ENCODE measurements at places on chromosomes 6 and 20.
A peak's percentile ranks its signal among the peaks of the same experiment; 100 is the strongest.

DNA sequence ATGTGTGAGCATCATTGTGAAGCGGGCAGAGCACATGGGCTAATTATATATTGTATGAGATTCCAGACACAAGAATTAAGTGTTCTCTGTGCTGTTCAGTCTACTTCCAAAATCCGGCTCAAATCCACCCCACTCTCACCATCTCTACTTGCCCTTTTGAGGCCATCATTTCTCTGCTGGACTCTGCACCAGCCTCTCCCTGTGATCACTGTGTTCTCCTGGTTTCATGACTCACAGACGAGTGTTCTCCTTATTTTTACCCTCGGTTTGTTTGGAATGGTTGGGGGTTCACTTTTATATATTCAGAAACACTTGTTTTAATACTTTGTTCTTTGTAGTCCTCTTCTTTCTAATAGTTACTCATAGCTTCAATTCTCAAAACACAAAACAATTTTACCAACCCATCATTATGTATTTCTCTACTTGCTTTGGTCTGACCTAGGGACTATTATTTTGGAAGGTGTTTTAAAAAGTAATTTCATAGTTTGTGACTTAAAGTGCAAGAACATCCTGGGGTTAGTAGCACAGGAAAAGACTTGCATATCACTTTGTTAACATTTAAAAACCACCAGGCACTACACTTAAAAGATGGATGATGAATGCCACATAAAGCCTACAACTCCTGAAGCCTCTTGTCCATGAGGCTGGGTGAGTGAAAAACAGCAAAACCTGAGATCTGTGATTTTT is 82.7 kb downstream of the UST start:
- DNase-seq = no peak

DNA sequence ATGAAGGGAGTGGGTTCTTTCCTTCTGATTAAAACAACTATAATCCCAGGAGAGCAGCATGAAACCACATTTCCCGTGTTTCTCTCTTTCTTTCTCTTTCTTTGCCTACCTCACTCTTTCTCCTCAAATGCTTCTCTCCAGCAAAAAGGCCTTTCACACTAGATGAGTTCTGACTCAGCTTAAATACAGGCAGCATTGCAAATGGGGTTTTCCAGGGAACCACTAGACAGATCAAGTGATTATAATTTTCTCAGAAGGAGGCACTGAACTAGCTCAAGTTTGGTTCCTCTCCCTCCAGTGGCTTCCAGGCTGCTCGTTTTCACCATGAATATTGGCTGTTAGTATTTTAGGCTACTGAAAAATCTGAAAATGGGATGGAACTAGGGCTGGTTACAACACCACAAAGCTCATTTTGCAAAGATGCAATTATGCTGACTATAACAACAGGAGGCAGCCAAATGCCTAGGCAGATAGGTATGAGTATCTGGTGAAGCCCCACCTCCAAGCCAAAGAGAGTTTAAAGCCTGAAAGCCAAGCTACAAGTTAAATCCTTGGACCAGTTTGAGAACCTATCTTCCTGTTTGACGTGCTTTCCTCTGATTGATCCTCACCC is 260.0 kb downstream of the MMUT start:
- DNase-seq = no peak

DNA sequence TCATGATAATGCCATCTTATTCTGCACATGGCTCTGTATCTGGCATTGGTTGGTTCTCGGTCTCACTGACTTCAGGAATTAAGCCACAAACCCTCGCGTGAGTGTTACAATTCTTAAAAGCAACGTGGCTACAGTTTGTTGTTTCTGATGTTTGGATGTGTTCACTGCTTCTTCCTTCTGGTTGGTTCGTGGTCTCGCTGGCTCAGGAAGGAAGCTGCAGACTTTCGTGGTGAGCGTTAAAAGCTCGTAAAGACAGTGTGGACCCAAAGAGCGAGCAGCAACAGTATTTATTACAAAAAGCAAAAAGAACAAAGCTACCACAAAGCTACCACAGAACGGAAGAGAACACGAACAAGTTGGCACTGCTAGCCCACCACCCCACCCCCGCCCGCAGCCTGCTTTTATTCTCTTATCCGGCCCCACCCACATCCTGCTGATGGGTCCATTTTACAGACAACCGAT is 51.1 kb downstream of the MYLIP start:
- DNase-seq = no peak

GRCh38 chr6:112311950-112312547 is 35.1 kb upstream of the RFPL4B start:
- DNase-seq = no peak

DNA sequence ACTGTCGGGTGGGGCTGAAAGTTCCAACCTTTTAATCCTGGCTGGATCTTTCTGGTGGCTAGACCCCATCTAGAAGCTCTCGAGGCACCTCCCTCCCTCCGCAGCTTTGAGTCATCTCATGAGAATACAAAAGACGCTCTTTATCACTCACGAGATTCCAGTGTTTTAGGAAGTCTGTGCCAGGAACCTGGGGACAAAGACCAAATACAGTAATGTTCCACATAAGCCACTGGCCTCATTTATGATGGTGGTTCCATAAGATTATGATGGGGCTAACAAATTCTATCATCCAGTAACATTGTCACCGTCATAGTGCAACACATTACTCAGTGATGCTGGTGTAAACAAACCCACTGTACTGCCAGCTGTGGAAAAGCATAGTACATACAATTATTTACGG is 48.7 kb downstream of the NCOA7 start:
- no peak for DNase-seq

DNA sequence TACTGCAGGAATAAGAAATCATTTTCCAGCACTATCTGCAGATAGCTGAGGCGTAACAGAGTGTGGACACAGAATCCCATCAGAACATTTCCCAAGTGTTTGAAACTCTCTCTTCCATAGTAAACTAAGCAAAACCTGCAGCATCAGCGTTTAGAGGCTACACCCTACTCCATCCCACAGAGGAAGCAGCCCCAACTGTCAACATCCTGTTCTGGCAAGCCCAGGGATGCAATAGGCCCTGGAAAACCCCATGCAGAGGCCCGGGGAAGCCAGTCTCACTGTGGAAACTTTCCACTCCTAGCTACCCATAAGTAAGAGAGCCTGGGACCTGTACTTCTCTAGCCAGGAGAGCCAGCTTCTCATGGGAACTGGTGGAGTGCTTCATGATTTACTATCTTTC is 129.4 kb downstream of the LY86 start:
- DNase-seq = no peak

DNA sequence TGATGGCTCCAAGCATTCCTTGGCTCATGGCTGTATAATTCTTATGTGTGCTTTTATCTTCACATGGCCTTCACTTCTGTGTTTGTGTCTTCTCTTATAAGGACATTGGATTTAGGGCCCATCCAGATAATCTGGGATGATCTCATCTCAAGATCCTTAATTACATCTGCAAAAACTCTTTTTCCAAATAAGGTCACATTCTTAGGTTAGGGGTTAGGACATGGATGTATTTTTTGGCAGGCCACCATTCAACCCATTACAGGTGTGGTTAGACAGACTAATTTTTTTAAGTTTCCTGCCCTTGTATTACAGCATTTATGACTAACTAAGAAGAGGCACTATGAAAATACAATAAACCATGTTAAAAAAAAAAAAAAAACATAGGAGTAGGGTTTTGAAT is 254.0 kb downstream of the TPBG start:
- no peak for DNase-seq

- no peak for DNase-seq
Observed at GRCh38 chr6:99011151-99011550, 63.4 kb upstream of the FBXL4 start.

GRCh38 chr6:44002593-44003344 is 124.5 kb downstream of the MRPL14 start:
- peak; percentile 53 for DNase-seq

DNA sequence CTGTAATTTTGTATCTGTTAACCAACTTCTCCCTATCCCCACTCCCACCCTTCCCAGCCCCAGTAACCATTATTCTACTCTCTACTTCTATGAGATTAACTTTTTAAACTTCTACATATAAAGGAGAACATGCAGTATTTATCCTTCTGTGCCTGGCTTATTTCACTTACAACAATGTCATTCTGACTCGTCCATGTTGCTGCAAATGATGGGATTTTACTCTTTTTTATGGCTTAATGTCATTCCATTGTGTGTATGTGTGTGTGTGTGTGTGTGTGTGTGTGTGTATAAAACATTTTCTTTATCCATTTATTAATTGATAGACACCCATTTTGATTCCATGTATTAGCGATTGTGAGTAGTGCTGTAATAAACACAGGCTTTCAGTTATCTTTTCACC is 76.1 kb downstream of the COL19A1 start:
- DNase-seq = no peak

DNA sequence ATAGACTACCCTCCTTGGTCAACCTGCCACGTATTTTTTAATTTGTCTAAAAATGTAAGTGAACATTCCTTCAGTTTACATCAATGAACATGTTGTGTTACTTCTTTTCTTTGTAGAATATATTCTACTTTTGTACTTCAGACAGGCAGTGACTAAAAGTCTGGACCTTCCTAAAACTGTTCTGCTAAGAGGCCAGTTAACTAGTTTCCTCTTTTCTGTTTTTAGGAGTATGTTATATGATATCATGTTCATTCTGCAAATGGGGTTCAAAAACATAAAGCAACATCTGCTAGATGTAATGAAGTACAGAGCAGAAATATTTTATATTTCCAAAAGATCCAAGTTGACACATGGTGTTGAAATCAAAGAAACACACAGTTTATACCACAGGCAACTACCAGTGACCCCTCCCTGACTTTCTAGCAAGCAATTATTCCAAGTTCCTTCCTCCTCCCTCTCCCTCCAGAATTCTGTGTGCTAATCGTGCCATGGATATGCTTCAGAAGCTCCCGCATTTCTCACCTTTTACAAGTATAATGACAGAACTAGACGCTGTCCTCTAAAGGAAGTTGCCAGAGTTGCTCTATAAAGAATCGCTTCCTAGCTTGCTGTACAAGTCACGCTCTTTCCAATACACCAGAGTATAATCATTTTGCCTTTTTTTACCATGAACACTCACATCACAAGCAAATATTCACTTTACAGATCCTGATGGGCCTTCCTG is 64.7 kb downstream of the ARHGAP18 start:
- DNase-seq = no peak

DNA sequence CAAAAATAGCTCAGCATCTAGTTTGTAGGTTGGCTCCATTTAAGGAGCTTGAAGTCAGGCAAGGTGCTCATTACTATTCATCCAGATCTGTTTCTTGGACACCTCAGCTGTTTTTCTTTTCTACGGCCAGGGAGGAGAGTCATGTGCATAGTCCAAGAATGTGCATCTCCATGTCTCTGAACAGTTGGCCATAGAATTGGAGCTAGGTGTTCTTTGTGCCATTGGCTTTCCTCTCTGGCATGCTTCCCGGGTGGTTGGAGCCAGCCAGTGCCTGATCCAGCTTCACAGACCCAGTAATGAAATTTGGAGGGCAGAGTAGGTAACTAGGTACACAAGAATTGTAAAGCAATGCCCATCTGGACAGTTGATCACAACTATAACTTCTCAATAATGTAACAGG is 21.6 kb downstream of the EYA4 start:
- DNase-seq = no peak

- DNase-seq = no peak
Observed at GRCh38 chr6:101397199-101397598, 3.7 kb downstream of the GRIK2 start.

DNA sequence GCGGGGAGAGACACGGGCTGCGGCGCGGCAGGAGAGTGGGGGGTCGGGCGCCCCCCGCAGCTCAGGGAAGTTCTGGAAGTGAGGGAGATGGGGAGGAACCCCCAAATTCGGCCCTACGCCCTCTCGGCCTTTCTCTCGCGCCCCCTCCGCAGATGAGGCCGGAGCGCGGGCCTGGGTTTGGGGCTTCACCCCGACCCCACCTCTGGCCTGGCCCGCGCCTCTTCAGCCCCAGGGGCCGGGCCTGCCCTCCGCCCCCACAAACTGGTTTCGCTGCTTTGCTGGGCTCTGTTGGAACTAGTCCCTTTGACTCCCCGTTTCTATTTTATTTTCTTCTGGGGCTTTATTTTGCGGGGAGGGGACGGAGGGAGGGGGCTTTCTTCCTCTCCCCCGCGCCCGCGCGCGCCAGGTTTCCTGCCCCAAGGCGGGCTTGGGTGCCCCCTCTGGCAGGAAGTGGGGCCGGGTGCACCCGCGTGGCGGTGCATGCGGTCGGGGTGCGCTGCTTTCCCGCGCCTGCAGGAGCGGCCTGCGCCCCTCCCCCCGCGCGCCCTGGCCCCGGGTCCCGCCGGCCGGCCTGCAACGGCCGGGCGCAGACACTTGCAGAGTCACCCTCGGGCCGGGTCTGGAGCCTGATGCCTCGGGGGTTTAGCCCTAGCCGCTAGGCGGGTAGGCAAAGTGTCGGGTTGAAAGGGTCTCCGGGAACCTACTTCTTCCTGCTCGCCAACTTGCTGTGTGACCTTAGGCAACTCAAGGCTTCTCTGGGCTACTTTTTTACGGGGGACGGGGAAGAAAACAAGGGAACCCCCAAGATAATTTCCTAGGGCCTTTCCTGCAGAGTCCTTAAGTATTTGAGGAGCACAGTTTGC is 1.3 kb downstream of the HMGA1 start:
- peak; percentile 59 for DNase-seq

- DNase-seq = no peak
Observed at GRCh38 chr6:169931261-169931660, 179.8 kb downstream of the ERMARD start.

DNA sequence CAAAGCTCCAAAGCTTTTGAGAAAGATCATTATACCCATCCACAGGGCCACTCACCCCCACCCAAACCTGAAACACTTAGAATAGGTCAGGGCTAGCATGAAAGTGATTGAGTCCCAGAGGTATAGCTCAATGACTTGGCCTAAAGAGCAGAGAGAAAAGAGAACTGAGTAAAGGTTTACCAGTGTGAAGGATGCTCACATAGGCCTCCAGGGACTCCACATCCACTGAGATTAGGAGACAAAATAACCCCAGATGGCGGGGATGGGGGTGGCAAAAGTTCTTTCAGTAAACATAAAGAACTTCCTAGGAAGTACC is 12.2 kb downstream of the SAYSD1 start:
- no peak for DNase-seq

- DNase-seq = no peak
Observed at GRCh38 chr20:37541326-37541725, 13.7 kb upstream of the BLCAP start.

GRCh38 chr20:10724449-10725173 is 50.8 kb upstream of the JAG1 start:
- no peak for DNase-seq

- DNase-seq = no peak
Observed at GRCh38 chr6:5339786-5340185, 78.5 kb downstream of the FARS2 start.

DNA sequence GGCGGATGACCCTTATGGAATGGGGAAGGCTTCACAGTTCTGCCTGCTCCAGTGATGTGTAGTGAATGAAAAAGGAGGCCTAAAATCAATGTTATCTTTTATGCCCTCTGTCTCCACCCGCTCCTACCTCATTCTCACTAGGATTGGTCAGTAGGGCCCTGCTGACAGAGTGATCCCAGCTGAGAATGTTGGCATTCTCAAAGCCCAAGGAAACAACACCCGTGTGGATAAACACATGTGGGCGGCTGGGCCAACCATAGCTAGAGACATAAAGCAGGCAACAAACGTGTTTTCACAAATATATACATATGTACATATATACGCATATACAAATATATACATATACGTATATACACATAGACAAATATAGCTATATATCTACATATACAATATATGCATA is 4.5 kb downstream of the RIPK1 start:
- DNase-seq = no peak
